ENCODE measurements at places on chromosomes 1 and 21.

DNA sequence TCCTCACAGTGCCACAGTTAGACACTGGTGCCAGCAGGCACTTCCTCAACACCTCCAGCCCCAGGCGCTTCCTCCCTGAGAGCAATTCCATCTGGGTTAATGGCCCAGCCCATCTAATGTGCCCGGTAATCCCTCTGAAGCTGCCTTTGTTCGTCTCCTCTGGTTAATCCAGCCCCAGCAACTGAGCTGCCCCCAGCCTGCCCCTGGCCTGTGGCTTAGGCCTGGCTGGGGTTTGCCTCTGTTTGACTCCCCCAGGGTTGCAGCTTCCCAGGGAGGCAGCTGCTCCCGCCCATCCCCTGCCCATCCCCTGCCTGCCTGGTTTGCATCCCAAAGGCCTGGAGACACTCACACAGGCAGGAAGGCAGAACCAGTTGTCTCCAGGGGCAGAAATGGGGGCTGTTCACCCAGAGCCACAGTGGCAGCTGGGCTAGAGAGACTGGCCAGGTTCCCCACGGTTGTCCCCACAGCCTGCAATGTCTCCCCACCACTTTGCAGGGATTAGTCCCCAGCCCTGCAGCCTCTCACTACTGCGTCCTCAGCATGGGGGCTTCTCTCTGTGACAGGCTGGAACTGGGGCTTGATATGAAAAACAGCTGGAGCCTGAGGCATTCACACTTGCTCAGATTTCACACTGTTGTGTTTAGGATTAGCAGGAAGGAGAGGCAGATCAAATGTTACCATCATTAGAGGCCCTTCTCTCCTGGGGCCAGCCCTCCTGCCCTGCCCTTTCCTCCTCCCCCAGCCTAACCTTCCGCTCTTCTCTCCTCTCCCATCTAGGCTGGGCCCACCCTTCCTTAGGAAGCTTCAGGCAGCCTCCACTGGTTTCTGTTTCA lies 120.2 kb downstream of the TLR5 start:
- peak; percentile 93 for DNase-seq

DNA sequence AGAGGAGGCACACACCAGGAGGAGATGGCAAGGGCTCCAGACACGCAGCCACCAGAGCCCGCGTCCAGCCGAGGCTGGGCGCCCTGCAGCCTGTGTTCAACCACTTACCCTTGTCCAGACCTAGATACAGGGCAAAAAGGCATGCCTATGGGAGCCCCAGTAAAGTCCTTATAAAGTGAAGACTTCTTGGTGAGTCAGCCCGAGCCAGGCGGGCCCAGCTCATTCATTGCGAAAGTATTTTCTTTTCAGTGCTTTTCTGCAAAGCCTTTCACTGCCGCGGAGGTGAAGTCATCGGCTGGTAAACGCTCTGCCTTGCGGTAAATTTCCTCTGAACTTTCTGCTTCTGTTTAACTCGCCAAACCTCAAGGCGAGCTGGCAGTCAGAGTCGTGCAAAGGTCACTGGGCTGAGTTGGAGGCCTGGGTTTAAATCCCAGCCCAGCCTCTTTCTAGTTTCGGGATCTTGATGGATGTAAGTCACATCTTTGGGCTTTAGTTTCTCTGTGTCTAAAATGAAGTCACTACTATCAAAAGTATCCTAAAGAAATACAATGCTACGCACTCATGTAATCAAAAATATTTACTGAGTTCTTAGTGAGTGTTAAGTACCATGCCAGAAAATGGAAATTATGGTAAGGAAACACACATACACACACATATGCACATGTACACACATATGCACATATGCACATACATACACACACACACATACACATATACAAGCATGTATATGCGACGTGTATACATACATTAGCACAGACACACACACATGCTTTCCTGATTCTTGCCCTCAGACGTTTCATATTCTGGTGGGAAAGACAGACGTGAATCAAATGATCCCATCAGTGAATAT lies 54.7 kb upstream of the IFFO2 start:
- peak; percentile 67 for DNase-seq

DNA sequence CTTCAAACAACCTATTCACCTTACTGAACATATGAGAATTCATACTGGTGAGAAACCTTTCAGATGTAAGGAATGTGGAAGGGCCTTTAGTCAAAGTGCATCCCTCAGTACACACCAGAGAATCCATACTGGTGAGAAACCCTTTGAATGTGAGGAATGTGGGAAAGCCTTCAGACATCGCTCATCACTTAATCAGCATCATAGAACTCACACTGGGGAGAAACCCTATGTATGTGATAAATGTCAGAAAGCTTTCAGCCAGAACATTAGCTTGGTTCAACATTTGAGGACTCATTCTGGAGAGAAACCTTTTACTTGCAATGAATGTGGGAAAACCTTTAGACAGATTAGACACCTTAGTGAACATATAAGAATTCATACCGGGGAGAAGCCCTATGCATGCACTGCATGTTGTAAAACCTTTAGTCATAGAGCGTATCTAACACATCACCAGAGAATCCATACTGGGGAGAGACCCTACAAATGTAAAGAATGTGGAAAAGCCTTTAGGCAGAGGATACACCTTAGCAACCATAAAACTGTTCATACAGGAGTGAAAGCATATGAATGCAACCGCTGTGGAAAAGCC lies 13.2 kb upstream of the EXO5 start:
- no peak for DNase-seq

- no peak for DNase-seq
Observed at GRCh38 chr1:174702011-174702410, 254.2 kb downstream of the GPR52 start.

DNA sequence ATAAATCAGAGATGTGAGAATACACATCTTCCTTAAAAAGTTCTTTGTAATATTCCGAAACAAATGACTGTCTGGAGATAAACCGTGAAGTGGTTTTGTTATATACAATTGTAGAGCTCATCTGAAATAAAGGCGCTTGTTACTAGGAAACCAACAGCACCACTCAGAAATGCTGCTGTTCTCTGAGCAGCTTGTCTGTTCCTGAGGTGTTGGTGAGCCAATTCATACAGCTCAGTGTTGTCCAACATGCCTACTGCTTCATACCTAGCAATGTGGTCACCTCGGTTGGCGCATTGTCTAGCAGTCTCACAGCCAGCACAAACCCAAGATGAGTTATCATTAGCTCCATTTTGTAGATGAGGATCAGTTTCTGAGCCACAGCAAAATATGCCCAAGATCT lies 44.4 kb downstream of the GFI1 start:
- DNase-seq, result no peak

GRCh38 chr1:33842348-33842747 lies 21.5 kb upstream of the HMGB4 start:
- DNase-seq, result no peak

DNA sequence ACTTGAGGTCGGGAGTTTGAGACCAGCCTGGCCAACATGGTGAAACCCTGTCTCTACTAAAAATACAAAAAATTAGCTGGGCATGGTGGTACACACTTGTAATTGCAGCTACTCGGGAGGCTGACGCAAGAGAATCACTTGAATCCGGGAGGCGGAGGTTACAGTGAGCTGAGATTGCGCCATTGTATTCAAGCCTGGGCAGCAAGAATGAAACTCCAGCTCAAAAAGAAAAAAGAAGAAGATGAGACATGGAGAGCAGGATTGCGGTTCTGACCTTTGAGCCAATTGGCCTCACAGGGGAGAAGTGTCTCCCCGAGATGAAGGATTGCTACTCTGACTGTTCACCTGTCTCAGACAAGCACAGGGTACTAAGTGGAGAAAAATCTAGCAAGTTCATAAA lies 6.6 kb downstream of the SCCPDH start:
- no peak for DNase-seq

GRCh38 chr1:224732377-224733026 lies 116.4 kb downstream of the CNIH3 start:
- DNase-seq, result no peak
